WTC11 (cell line): ENCODE measurements at places on chromosomes 1 and 21. TPM values are rescaled to one million over a fixed set of nuclear protein-coding genes. Genes with fewer than 3 reads are reported as not detected.

GRCh38 chr1:200525090-200525987 lies 95.2 kb downstream of the KIF14 start:
- no peak for DNase-seq

- DNase-seq, result no peak
Measured at GRCh38 chr1:215681041-215681440, 113.9 kb downstream of the KCTD3 start.

DNA sequence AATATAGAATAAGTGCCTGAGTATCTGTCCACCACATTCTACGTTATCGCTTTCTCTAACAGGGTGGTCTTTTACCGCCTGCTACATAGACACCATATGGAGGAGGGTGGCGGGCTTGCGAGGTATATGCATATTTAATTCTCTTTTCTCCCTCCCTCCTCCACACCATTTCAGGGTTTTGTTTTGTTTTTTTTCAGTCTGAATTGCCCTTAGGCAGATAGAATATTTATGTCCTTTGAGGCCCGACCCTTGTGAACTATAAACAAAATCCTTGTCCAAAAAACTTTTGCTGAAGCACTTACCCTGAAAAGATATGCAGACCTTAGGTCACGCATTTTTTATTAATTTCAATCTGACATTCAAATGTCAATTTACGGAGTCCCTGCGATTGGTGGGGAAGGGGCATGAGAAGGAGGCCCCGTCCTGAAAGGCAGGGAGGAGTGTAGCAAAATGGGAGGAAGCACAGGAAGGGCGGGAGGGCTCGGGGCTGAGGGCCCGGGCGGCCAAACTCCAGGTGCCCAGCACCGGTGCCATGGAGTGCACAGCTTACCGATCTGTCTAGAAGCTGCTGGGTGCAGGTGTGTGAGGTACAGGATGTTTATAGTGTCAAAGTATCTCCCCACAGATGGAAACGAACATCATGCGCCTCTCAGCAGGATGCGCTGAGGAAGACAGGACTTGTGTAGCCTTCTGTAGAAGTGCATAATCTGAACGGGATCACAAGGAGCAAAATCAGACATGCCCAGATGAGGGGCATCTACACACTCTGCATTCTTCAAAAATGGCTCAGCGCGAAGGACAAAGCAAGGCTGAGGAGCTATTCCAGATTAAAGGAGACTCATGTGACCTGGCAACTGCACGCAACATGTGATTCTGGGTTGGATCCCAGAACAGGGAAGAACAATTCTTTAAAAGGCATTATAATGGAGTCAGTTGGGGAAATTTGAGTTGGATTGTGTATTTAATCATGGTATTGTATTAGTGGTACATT lies 68.8 kb upstream of the LYST start:
- DNase-seq, result no peak

GRCh38 chr1:245301162-245301580 lies 146.4 kb downstream of the KIF26B start:
- no peak for DNase-seq

GRCh38 chr1:217133958-217134856 lies 411.0 kb upstream of the ESRRG start:
- DNase-seq, result peak; percentile 45

- DNase-seq, result no peak
Measured at GRCh38 chr1:201021630-201022492, 1.7 kb downstream of the KIF21B start.

- DNase-seq, result no peak
Measured at GRCh38 chr1:3372317-3372716, 82.1 kb upstream of the ARHGEF16 start.

- DNase-seq, result no peak
Measured at GRCh38 chr1:205073511-205073910, 10.7 kb downstream of the TMEM81 start.

GRCh38 chr1:39531526-39531925 lies 40.1 kb downstream of the BMP8A start:
- DNase-seq, result no peak

DNA sequence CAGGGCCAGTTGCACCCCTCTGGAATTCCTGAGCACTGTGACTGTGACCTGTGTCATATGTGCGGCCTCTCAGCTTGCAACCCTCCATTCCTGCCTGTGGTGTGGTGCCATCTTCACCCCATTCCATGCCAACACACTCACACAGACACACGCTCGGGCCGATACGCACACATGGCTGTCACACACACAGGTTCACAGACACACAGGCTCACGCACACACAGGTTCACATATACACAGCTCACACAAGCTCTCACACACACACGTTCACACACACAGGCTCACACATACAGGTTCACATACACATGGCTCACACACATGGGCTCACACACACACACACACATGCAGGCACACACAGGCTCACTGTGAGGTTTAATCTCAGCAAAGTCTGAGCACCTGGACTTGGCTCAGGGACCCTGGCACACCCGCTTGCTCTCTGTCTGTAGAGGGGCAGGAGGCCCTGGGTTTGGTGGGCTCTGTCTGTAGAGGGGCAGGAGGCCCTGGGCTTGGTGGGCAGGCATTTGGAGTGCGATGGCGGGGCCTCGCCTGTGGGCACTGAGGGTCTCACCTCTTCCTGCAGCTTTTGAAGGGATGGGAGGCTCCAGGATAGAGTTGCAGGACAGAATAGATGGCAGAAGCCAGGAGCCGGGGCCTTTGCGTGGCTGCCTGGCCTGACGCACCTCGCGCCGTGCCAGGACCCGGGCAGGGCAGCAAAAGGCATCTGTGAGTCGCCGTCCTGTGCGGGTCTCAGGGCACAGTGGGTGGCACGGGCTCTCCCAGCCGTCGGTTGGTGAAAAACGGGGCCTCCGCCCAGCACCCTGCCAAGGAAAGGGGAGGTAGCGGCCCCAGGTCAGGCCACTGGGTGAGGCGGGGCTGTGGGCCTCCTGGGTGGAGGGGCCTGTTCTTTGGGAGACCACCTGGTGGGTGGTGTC lies 17.1 kb downstream of the COL18A1 start:
- peak; percentile 6 for DNase-seq

DNA sequence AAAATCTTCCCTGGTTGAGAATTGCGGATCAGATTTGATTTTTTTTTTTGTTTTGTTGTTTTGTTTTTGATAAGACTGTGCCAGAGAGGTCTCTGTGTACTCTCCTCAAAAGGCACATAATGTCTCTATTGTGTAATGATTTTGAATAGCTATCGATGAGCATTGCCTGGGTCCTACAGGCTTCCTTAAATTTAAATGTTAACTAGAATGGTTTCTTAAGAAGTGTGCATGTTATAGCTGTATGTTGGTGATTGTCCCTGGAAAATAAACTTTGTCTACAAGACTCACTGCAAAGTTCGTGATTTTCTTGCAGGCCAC lies 121.2 kb downstream of the ITSN1 start:
- no peak for DNase-seq

- DNase-seq, result peak; percentile 52
Measured at GRCh38 chr1:30853350-30853749, 55.2 kb downstream of the SDC3 start.

DNA sequence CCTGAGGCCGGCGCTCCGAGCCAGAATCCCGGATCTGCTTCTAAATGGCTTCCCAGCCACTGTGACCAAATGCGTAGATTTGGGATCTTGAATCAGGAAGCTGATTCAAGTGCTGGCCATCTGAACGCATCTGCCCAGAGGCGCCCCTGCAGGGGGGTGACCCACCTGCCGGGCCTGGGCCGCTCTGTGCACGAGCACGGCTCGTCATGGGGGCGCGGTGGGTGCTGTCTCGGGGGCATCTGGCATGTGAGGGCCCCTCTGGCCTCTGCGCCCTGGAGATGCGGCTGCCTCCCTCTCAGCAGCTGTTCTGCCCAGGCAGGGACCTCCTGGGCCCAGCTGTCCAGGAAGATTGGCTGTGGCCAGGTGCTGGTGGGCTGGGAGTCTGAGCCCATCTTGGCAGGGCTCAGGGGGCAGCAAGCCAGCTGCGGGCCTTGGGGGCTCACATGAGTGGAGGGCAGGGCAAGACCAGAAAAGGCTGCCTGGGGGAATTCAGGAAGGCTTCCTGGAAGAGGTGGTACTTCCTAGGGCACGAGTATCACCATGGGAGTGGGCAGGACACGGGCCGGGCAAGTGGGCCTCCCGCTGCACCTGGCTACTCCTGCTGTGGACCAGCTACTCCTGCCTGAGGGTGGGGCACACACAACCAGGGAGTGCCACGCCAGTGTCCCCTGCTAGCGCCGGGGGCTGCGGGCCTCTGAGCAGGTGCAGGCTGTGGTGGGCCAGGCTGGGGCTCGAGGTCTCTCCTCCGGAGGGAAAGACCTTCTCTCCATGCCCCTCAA lies 25.1 kb downstream of the PLCH2 start:
- DNase-seq, result no peak

GRCh38 chr1:196877964-196878363 lies 9.9 kb upstream of the CFHR4 start:
- DNase-seq, result peak; percentile 83

DNA sequence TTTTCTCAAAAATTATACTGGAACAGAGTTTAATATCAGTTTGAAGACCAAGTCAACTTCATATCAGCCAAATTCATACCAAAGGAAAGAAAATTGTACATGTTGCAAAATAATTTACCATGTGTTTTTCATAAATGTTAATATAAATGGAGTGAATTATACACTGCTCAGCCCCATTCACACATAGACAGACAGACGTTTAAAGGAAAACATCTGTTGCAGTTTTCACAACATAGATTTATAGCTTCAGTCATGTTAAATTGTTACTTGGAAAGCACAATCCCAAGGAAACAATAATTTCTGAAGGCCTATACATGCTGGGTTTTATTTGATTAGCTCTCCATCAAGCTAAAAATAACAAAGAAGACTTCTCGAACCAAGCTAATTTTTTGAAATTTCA lies 27.8 kb upstream of the HYI start:
- DNase-seq, result no peak

GRCh38 chr1:201662646-201663045 lies 123.7 kb downstream of the NAV1 start:
- no peak for DNase-seq

DNA sequence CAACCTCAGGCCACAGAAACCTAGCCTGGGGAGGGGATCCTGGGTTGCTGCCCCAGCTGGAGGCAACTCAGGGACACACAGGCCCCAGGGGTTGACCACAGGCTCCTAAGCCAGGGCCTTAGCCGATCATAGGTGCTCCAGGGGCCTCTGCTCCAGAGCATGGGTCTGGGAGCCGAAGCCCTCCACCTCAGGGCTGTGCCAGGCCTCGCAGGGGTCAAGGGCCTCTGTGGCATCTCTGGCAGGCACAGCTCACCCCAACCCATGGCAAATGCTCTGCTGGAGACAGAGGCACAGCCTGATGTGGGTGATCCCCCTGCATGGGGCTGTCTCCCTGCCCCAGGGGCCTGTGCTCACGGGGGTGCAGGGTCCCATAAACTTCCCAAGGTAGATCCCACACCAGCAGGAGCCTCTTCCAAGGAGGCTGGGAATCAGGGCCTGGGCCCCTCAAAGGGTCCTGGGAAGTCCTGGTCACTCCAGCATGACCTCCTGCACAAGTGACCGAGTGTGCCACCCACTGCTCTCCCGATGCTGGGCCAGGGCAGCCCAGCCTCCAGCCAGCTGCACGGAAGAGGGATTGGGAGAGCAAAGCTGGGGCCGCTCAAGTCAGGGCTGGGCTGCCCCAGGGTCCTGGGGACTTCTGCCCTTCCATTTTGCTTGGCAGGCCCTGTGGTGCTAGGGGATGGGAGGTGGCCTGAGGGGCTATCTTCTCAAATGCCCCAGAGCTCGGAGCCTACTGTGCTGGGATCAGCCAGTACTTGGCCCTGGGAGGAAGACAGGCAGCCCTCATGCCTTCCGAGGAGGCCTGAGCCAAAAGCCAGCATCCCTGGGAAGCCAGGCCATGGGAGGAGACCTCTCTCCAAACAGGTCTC lies 22.2 kb upstream of the PRSS38 start:
- DNase-seq, result no peak

Gene SH3GLB1
- 32.5 to 36.4 TPM (median 33.8 TPM) in 3 replicates for total RNA-seq

Gene PRDM16
- 1.1 to 1.6 TPM (median 1.3 TPM) in 3 replicates for total RNA-seq

Gene TMEM269
- 0.57 to 0.85 TPM (median 0.73 TPM) in 3 replicates for total RNA-seq

Gene ZSCAN20
- total RNA-seq, result 3.7 to 5.4 TPM (median 4.0 TPM) in 3 replicates
